ENCODE measurements at places on chromosomes 2 and 18.

DNA sequence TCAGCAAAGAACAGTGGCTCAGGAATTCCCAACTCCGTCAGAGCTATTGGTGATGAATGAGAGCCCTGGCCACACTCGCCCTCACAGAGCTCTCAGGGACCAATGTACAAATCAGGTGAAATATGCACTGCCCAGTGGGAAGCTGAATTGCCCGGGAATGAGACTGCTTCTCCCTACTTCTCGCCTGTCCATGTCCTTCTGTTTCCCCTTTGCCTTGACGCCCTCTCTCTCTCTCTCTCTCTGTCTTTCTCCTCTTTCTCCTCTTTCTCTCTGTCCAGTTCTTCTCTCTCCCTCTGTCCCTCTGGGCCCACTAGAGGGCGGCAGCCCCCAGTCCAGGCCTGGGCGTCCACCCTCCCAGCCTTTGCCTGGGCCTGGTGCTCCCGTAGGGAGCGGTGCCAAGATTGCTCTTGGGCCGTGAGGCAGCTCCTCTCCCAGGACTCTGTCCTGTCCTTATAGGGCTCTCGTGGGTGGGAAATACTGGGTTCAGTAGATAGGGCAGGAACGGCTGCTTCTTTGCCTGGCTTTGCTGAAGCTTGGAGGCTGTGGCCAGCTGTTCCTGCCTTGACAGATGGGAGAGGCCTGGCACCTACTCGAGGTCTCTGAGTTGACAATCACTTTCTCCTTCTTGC lies 28.4 kb upstream of the PUM2 start:
- no peak for DNase-seq

DNA sequence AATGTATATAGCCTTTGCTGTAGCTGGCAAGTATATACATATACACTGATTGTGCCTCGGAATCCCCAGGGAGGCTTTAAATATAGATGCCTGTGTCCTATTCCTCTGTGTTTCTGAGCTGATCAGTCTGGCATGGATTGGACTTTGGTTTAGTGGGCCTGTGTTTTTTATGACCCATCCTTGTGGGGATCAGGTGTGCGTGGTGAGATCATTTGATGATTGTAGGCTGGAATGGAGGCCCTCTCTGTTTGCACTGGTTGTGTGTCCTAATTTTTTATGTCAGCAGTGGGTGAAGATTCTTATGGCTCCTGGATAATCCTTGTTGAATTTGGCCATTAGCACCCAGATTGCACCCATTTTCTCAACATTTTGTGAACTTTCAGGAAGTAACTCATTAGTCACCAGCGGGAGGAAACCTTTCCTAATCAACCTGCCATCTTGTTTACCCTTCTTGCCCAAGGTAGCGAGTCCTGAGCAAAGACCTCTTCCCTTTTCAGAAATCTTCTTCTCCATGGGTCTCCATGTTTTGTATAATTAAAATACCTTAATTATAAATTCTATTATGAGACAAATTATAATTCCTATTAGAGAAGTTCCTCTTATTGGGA lies 75.8 kb downstream of the UGGT1 start:
- DNase-seq = no peak

- no peak for DNase-seq
These were observed 59.4 kb upstream of the MSTN start for GRCh38 chr2:190121971-190122370.

DNA sequence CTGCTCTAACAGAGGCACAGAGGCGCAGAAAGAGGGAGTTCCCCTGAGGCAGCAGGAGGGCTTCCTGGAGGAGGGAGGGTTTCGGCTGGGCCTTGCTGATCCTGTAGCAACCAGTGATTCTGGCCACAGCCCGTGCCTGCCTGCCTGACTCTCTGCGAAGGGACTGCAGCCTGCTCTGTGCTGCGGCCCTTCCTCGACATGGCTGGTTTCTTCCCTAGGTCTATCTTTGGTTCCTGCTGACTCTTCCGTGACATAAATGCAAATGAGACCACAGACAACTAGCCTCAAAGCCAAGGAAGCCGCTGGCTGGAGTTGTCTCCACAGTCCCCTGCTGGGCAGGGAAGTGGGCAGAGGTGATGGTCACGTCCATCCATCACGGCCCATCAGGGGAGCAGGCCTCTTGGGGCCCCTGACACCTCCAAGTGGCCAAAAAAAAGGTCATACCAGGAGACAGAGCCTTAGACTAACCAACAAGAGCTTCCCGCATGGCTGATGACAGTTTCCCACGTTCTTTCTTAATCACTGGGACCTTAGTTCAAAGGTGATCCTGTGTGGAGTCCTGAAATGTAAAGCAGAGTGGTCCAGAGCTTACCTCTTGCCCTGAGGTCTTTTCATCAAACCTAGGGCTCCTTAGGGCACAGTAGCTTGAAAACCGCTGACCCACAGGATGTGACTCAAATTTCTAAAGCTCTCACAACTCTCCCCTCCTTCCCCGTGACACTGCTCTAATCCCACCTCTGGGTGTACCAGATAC lies 55.3 kb downstream of the HS1BP3 start:
- no peak for DNase-seq

- no peak for DNase-seq
These were observed 521.9 kb upstream of the CELF4 start for GRCh38 chr18:38087538-38087937.

GRCh38 chr2:10935366-10935918 lies 23.7 kb downstream of the KCNF1 start:
- no peak for DNase-seq

DNA sequence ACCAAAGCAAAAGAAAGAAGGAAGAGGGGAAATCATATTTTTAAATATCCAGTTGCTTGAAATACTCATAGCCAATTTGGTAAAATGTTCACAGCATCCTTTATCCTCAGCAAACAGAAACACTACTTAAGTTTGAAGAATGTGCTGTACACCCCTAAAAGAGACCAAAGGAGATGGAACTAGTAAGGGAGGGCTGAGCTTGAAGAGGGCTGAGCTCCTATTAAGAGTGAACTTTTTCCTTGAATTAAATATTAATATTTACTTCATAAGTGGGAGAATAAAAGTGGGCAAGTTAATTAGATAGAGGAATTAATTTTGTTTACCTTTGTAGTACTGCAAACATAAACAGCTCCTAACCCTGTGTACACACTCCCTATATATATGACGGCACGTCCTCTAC lies 7.0 kb downstream of the EVX2 start:
- no peak for DNase-seq

DNA sequence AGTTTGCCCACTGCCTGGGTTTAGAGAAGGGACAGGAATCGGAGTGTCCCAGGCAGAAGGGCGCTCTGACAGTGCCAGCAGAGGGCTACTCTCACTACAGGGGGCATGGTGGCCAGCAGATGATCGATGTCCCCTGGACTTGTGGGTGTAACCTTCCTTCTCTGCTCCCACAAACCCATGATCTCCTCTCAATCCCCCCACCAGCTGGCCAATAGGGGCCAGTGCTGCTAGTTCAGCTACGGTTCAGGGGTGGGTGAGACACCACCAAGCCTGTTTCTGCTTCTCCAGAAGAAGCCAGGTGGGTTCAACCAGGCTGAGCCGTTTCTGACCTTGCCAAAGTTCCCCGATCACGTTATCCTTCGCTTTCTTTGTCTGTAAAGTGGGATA lies 1.3 kb downstream of the NPPC start:
- DNase-seq = no peak

- no peak for DNase-seq
These were observed 140.5 kb downstream of the TPO start for GRCh38 chr2:1553671-1554295.

DNA sequence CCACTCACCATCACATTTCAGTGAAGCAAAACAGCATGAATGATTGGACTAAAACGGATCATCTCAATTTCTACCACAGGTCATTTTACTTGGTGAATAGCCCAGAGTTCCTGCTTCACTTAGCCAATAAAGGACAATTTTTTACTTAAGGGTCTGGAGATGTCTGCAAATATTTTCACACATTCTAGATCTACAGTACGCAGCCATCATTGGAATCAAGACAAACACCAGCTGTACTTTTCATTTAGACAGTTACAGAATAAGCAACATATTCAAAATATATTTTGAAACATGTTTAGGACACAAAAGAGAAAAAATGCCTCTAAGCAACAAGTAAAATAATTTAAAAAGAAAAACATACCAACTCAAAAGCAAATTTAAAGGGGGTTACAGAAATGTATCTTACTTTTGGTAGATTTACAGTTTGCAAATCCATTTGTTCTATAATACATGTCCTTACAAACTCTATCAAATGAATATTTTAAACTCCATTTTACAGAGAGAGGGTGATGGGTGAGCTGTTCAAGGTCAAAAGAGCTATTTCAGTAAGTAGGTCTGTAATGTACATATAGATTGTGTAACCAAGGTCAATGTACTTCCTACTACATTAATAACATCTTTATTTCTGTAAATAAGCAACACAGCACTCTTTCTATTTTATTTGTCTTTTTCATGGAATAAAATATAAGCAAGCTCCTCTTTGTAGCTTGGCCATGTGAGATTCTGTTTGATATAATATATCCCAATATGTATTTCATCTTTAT lies 13.4 kb downstream of the PPP1R1C start:
- DNase-seq = no peak

- DNase-seq = no peak
These were observed 1018.8 kb upstream of the FANCL start for GRCh38 chr2:59259913-59260312.

GRCh38 chr2:47075361-47076125 lies 79.6 kb downstream of the STPG4 start:
- no peak for DNase-seq

DNA sequence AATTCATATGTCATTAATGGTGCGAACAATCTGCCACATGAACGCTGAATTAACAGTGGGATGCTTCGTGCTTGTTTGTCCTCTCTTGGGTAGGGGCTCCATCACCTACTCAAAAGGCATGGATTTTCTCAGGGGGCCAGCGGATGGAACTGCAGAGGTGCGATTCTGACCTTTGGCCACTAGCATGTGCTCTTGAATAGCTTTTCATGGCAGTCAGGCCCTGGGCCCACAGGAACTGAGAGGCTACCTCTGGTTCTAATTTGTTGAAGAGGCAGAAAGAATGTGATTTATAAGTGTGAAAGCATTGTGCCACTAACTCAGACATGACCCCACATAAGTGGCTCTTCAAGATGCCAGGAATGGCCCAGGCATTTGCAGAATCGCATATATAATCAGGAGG lies 283.2 kb downstream of the INSIG2 start:
- no peak for DNase-seq

DNA sequence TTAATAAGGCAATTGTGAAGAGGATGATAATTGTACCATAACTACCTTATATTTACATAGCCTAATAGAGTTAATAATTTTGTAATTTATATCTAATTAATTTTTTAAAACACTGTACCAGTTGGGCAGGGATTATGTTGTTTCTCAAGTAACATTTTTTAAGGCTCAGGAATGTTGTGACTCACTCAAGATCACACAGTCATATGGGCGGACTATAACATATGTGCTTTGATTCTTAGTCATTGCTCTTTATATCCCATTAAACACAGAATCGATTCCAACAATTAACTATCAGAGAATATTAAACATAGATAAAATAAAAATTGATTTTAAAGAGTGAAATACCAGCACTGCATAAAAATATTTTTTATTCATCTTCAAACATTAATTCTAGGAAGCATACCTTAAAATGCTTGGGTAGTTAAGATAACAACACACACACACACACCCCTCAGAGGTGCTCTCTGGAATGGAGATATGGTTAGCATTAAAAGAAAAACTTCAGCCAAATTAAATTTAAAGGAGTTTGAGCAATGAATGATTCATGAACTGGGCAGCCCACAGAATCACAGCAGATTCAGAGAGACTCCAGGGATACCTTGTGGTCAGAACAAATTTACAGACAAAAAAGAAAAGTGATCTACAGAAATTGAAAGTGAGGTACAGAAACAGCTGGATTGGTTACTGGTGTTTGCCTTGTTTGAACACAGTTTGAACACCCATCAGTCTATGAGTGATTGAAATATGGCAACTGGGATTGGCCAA lies 869.4 kb upstream of the ID2 start:
- no peak for DNase-seq

DNA sequence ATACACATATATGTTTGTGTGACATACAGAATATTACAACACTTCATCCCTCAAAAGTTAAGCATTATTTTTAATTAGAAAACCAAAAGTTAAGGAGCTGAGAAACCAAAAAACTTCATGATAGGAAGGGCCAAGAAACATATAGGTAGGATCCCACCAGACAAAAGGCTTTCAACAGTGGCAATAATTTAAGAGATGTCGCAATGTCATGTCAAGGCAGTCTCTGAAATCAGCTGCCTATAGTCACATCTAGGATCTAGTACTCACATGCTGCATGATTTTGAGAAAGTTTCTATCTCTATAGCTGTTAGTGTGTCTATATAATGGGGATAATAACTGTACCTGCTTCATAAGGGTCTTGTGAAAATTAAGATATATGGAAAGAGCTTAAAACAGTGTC lies 72.7 kb downstream of the SPIRE1 start:
- DNase-seq = no peak

DNA sequence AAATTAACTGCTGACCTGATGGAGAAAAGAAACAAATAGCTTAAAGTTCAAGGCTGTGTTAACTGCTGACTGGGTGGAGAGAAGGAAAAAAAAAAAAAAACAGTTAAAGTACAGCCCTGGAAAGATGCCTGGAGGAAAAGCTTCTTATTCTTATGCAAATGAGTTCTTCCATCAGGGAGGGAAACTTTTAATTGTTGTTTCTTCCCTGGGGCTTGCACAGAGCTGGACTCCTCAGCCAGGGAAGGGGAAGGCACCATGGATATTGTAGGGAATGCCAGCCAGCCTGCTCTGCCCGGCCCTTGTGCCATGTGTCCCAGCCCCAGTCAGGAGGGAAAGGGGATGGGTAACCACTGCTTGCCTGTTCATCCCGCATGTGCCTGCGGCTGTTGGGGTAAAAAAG lies 833.1 kb upstream of the CRIM1 start:
- DNase-seq = no peak

DNA sequence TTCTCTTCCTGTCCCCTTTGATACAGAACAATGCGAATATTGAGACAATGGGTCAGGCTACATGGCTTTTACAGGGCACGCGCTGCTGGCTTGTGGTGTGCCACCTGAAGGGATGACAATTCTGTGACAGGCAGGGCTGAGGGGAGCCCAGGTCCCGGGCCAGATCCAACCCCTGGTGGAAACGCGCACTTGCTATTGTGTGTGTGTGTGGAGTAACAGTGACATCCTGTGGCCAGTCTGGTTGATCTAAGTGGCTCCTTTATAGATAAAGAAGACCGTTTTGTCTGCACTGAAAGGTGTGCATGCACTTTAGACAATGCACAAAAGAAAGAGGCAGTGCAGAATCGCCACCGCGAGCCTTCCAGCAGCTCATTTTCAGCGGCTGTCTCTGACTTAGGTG lies 273.6 kb downstream of the HRH4 start:
- DNase-seq = no peak
